ENCODE measurements at places on chromosomes 3 and 15.

DNA sequence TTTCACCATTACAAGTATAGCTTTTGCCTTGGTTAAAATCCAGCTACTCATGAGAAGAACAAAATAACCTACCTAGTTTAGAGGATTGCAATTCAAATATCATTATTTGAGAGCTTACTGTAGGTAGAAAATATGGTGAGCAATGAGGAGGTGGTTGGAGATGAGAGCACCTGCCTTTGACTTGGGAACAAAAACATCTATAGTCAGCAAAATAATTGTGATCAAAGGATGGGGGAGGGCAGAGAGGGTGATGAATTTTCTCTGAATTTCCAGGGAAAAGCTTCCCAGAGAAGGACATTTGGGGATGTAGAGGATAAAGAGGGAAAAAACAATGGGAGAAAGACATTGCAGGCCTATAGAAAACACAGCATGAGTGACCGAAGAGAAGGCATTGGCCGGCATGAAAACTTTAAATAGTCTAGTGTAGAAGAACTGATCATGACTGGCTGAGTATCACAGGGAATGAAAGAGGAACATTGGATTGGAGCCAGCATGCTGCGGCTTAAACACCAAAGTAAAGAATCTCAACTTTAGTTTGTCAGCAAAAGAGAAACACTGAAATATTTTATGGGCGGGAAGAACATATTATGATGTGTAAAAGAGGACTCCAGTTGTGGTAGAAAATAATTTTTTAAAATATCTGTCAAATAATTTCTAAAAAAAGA is 581.3 kb downstream of the UNC13C start:
- DNase-seq = no peak

DNA sequence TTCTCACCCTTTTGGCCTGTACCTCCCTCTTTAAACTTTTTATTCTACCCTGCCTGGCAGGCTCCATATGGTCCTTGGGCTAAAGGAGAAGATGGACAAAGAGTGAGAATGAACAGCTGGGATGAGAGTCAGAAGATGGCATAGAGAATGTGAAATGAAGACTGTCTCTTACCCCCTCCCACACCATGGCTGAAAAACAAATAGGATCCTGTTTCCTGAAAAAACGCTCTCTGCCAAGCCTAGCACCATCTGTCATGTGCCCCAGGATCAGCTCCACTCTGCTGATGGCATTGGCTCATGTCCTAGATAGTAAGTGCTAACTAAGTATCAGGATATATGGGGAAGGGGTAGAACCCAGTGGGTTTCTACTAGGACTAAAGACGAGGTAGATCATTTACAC is 238.6 kb downstream of the MEX3B start:
- no peak for DNase-seq

- DNase-seq = no peak
Observed at GRCh38 chr15:96117270-96117669, 213.2 kb upstream of the NR2F2 start.

DNA sequence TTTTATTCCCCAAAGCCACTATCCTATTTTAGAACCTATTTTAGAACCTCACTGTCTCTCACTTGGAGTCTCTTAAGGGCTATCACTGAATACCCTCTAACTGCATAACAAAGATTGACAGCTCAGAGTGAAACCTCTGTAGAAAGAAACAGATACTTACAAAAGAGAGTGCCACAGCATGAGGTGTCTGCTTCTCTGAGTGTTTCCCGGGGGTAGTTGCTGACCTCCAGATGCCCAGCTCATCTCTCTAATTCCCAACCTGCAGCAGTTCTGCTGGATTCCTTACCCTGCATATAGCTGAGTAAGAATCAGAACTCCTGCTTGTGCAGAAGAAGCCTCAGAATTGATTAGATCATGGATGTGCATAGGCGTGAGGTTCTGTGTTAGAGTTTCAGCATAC is 34.5 kb downstream of the P3H2 start:
- no peak for DNase-seq

- no peak for DNase-seq
Observed at GRCh38 chr3:39325236-39325635, 4.3 kb upstream of the CCR8 start.

- no peak for DNase-seq
Observed at GRCh38 chr3:152564459-152564858, 270.5 kb upstream of the P2RY1 start.

GRCh38 chr3:46297658-46298423 is 55.6 kb downstream of the CCR3 start:
- peak; percentile 57 for DNase-seq

GRCh38 chr3:21919383-21919782 is 168.4 kb upstream of the ZNF385D start:
- DNase-seq = no peak

GRCh38 chr3:88775026-88775690 is 332.3 kb upstream of the EPHA3 start:
- no peak for DNase-seq

DNA sequence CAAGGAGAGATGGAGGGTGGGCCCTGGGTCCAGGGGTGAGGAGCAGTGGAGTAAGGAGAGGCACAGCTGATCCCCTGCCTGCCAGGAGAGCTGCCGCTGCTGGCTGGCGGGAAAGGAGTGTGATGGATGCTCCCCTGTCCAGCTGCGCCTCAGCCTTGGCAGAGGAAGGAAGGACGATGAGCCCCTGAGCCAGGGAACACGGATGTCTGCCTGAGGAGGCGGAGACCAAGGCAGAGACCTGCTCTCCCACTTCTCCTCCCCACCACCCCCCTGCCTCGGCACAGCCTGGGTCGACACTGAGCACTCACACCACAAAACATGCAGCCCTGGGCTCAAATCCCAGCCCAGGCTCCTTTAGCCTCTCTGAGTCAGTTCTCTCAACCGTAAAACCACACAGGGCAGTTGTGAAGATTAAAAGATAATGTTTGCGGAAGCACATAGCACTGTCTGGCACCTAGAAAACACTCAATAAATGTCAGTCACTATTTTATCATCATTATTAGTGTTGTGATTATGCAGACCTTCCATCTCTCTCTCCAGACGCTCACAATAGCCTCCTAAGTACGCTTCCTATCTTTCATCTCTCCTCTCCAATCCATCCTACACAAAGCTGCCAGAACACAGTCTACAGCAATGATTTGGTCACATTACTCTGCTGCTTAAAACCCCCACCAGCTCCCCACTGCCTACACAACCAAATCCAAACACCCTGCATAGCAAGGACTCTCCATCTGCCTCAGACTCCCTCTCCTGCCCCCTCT is 52.2 kb downstream of the SEMA5B start:
- DNase-seq = no peak

- no peak for DNase-seq
Observed at GRCh38 chr15:39896101-39896500, 24.0 kb downstream of the GPR176 start.

GRCh38 chr3:25781145-25781757 is 2.0 kb downstream of the NGLY1 start:
- DNase-seq = peak; percentile 11

DNA sequence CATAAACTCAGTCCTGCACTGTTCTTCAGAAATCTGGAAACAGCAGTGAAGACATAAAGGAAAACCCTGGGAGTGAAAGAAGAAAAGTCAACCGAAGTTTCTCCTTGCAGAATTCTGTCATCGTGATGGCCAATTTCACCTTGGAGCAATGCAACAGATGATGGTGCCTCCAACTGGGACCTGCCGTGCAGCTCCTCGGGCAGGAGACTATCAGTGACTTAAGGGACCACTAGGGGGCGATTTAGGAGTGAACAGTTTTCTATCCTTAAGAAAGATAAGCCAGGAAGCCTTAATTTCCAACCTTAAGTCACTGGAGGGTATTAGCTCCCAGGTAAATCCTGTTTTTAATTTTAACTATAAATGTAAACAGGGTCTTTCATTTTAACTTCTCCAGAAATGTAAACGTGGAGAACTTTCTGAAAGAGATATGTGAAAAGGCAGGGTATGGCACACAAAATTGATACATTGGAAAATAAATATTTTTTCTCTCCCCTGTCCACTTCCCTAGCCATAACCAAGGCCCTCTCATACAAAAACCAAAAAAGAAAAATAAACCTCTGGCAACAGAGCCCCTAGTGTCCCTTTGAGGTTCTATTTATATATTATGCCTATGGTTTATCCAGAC is 116.3 kb downstream of the PDZRN3 start:
- peak; percentile 22 for DNase-seq

- no peak for DNase-seq
Observed at GRCh38 chr3:11305509-11305908, 33.3 kb downstream of the ATG7 start.

DNA sequence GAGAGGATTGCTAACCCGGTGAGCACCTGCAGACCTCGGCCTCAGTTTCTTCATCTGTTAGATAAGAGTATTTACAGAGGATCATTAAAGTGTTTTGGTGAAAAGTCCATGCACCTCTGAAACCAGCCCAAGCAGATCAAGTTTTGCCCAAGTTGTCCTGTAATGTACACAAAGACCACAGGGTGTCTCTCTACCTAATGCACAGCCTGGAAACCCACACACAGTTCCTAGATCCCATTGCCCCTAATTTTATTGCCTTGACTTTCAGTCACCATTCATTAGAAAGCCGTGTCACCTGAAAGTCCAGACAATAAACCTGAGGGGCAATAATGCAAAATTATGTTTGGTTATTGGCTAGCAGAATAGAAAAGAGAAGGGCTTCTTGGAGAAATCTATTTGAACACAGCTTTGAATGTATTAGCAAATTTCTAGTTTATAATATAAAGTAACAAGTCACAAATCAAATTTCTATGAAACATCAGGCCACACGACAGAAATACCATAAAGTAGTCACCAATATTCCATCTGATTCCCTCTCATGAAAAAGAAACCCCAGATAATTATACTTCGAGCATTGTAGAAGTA is 161.3 kb upstream of the SLC2A2 start:
- DNase-seq = peak; percentile 13

- no peak for DNase-seq
Observed at GRCh38 chr3:156180077-156180476, 59.7 kb downstream of the KCNAB1 start.

- DNase-seq = peak; percentile 12
Observed at GRCh38 chr15:99042892-99043291, 35.3 kb upstream of the PGPEP1L start.

GRCh38 chr3:97914388-97914787 is 57.8 kb downstream of the RIOX2 start:
- peak; percentile 10 for DNase-seq

GRCh38 chr3:35772381-35773015 is 133.2 kb downstream of the ARPP21 start:
- no peak for DNase-seq

DNA sequence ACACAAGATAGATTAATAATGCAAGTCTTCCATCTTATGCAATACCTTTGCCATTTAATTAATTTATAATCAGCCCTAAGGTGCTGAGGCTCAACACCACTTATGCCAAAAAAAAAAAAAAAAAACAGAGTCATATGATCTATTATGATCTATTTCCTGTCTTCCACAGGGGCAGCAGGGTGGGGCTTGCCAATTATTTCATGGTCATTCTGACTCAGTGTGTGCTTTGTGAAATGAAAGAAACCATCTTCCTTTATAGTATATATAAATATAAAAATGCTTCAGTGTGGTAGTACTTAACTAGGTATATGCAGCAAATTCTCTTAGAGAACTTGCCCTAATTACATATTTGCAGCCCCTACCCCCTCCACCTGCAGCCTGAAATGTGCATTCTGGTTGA is 7.2 kb upstream of the RARB start:
- no peak for DNase-seq

- DNase-seq = peak; percentile 64
Observed at GRCh38 chr3:108004647-108005046, 86.2 kb downstream of the CD47 start.

DNA sequence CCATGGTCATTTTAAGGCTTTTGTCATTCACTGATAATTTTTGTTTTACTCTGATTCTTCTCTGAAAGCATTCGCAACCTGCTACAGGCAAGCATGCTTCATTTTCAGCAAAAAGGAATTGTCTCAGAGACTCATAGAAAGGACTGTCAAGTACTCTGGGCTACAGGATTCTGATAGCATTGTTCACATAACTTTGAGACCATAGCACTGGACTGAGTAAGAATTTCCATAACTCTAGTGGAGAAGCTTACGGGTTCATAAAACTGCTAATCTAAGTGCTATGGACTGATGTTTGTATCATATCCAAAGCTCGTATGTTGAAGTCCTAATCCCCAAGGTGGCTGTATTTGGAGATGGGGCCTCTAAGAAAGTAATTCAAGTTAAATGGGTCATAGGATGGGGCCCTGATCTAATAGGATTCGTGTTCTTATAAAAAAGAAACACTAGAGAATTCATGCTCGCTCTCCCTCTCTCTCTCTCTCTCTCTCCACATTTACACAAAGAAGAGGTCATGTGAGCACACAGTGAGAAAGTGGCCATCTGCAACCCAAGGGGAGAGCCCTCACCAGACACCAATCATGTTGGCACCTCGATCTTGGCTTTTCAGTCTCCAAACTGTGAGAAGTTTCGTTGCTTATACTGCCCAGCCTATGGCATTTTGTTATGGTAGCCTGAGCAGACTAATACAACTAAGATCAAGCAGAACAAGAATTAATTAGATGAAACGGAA is 60.4 kb downstream of the CRYGS start:
- DNase-seq = no peak

DNA sequence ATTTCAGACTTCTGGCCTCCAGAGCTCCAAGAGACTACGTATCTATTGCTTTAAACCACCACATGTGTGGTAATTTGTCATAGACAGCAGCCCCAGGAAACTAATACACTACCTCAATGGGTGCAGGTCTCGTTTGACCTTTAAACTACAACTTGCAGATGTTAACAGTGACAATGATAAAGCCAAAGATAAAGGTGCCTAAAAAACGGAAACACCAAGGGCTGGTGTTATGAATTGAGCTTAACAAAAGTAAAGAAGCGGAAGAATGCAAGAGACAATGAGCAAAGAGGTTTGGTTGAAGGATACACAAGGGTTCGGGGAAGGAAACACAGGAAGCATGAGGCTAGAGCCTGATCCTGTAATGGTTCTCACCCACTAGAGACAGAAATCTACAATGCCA is 50.8 kb downstream of the RFTN1 start:
- DNase-seq = no peak

GRCh38 chr15:43285609-43286037 is 18.9 kb upstream of the TGM5 start:
- peak; percentile 27 for DNase-seq

GRCh38 chr15:33142708-33143107 is 51.8 kb downstream of the FMN1 start:
- no peak for DNase-seq

DNA sequence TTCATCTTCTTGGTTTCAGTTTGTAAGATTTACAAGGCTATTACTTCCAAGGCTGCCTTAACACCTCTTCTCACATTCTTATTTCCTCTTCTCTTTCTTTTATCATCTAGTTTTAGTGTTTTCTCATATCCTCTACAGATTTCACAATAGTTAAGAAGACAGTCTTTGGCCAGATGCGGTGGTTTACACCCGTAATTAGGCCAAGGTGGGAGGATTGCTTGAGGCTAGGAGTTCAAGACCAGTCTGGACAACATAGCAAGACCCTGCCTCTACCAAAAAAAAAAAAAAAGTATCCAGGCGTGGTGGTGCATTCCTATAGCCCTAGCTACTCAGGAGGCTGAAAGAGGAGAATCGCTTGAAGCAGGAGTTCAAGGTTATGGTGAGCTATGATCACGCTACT is 3.5 kb upstream of the ALDH1A2 start:
- no peak for DNase-seq
